BJ (cell line): ENCODE measurements at places on chromosomes 7 and 10. TPM values are rescaled to one million over a fixed set of nuclear protein-coding genes. Genes with fewer than 3 reads are reported as not detected.

- no peak for DNase-seq
Measured at GRCh38 chr10:132427006-132427771, 30.2 kb downstream of the PWWP2B start.

The ACTR1A gene
- polyA plus RNA-seq = 178 and 216 TPM in 2 replicates

DNA sequence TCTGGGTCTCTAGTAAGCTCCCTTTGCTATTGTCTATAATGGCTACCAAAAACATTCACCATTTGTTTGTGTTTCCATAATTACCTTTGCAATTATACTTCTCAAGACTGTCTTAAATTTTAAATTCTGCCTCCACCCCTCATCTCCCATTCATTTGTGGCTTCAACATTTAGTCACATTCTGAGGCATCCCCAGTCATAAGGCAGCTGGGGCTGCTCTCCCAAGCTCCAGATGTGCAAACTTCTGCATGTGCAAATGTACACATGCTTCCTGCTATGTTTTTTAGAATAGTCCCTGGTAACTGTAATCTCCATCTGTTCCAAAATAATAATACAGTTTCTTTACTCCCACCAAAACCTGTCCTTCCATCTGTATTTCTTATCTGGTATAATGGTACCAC lies 97.3 kb downstream of the CDK6 start:
- DNase-seq = no peak

DNA sequence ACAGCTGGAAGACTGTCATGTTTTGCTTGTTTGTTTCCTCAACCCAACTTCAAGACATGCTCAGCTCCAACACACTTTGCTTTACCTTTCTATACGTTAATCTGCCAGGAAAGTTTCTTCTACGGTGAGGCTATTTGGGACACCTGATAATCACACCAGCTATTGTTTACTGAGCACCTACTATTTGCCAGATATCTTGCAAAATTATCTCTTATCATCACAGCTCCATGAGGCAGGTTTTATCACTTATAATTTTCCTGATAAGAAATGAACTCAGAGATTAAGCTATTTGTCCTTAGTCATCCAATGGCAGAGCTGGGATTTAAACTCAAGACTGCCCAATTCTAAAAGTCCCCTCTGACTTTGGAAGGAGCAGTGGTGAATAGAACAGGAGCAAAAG lies 117.4 kb downstream of the CREB5 start:
- DNase-seq = no peak

- DNase-seq = no peak
Measured at GRCh38 chr7:158603773-158604755, 16.4 kb upstream of the PTPRN2 start.

GRCh38 chr10:57849691-57850357 lies 417.9 kb downstream of the IPMK start:
- DNase-seq = no peak

The FAM131B gene
- polyA plus RNA-seq = 2.0 and 2.9 TPM in 2 replicates

DNA sequence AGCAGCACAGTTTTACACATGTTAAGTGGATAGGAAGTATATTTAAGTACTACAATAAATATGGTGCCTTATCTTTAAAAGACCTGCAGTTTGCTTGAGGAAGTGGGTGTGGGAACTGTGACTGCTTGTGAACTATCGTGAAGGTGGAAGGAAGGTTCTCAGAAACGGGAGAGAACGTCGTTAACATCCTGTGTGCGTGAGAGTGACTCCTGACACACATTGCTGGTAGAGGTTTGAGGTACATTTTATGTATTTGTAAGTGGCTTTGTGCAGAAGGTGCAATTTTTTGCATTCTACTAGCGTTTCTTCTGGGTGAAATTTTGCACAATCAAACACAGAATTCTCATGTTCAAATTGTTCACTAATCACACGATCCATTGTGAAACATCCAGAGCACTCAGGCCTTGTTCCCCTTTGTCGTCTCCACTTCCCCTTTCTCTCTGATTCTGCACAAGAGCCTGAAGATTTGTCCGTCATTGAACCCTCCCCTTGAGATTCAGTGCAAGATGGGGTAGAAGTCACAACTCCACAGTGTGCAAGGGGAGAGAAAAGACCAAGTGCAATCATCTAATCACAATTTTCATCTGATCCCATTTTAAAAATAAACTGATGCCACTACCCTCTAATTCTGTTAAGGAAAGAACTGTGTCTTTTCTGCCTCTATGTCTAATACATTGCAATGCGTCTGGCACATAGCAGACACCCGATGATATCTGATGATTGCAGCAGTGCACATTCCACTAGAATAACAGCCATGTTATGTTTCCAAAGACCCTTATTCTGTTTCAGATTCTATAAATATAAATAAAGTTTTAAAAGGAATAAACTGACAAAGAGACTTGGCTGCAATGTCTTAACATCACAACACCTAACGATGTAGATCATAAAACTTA lies 279.9 kb downstream of the NEBL start:
- no peak for DNase-seq

DNA sequence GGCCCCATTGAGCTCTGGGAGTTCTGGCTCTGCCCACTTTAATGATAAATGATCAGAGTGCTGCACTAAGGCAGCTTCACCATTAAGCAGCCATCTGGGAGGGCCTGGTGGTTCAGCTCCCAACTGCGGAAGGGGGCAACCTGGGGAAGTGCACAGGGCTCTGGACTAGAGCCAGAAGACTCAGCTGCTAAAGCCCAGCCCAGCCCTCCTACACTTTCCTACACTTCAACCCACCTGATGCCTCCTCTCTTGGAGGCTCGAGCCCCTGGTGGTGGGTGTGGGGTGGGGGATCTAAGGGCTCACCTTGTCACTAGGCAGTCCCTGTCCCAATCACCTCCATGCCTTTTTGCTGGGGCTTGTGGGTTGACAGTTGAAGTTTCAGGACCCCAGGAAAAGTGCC lies 60.6 kb upstream of the ANTXRL start:
- DNase-seq = no peak

The FAM25C gene
- not detected in 2 replicates for polyA plus RNA-seq

The SLC29A4 gene
- 1.9 and 3.4 TPM in 2 replicates for polyA plus RNA-seq

The CCNY gene
- 39.0 and 66.2 TPM in 2 replicates for polyA plus RNA-seq

GRCh38 chr7:87413951-87414793 lies 61.3 kb downstream of the ABCB4 start:
- peak; percentile 51 for DNase-seq

DNA sequence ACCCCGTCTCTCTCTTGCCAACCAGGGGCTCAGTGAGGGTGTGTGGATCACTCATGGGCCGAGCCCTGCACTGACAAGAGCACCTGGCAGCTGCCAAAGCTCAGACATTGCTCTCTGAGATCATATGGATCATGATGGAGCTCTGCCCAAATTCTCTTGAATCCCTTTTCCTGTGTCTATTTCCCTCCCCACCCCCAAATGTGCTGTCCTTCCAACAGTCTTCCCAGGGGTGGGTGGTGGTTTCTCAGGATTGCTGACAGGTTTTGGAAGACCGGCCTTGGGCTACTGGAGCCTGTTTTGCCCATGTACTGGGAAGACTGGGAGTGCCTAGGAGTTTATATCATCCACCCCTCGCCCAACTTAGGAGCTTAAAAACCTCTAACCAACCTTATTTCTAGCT lies 10.5 kb downstream of the ARHGAP22 start:
- DNase-seq = no peak

DNA sequence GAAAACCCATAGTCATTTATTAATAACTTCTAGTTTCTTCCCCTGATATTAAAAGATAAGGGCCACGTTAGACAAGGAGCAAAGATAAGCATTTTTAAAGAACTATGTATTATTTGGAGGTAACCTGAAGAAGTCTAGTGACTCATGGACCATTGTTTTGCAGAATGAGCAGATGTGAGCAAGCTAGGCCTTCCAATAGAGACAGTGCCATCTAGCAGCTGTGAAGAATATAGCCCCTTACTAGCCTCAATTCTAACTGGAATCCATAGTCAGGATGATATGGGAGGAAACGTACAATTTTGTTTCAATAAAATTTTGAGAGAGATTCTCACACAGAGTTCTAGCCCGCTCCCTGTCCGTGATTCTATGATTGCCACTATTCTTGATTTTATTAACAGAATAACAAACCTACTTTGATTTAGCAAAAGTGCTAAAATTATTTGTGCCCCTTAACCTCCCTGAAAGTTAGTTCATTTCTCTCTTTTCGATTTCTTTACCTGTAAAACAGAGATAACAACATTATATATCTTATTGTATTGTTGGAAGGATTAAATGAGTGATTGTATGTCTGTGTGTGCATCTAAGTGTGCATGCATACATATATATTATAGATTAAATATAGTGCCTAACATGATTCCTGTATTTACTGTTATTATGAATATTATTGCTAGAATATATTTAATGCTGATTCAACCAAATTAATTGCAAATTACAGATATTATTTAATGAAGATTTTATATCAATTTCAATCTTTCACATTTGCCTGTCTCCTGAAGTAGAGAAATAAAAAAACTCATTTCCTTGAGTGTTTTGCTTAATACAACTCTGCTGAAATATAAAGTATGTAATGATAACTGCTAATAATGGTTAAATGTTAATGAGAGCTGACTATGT lies 22.7 kb downstream of the FAM237B start:
- peak; percentile 11 for DNase-seq

DNA sequence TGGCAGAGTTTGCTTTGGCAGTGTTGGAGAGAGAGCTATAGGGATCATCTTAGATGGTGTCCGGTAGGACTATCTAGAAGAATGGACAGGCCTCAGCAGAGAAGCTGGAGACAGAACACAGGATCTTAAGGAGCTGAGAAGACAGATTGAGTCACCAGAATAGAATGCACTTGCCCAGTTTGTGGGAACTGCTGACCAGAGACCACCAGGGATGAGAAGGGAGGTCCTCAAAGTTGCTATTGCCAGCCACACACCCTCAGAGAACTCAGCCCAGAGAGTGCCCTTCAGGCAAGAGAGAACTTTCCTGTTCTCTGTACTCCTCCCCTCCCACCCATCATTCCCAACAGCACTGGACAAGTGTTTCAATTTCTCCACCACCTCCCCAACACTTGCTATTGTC lies 25.3 kb upstream of the GALNT11 start:
- DNase-seq = no peak

GRCh38 chr10:79007018-79007417 lies 61.7 kb upstream of the ZMIZ1 start:
- DNase-seq = no peak

The SFMBT2 gene
- 0.06 TPM in 2 replicates for polyA plus RNA-seq

The TMEM213 gene
- not detected in 2 replicates for polyA plus RNA-seq

The TUBAL3 gene
- polyA plus RNA-seq = not detected in 2 replicates

GRCh38 chr7:157219154-157219553 lies 80.4 kb downstream of the UBE3C start:
- DNase-seq = no peak

The TBXAS1 gene
- polyA plus RNA-seq = 0.16 and 0.18 TPM in 2 replicates

DNA sequence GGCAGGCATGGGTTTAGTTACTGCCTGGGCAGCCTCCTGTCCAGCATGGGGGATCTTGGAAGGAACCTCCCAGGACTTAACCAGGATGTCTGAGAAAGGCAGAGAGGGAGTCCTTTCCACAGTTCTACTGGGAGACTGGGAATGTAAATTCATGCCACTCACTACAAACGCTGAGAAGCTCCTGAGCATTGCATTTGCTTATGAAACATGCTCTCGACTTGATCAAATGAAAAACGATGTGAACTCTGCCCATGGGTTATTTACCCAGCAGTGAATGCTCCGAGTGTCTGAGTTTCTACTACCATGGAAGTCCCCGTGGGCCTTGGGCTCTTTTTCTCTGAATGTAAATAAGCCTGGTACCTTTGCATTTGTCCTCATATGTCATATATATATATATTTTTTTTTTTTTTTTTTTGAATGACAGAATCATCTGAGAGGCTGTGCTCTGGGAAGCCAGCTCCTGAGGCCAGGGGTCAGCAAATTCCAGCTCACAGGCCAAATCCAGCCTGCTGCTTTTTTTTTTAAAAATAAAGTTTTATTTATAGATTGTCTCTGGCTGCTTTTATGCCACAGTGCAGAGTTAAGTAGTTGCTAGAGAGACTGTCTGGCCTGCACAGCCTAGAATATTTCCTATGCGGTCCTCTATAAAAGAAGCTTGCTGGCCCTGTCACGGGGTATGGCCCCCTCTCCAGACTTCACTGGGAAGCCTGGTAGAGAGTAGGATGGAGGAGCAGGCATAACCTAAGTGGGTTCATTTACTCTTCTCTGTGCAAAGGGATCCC lies 21.4 kb upstream of the RAPGEF5 start:
- no peak for DNase-seq

DNA sequence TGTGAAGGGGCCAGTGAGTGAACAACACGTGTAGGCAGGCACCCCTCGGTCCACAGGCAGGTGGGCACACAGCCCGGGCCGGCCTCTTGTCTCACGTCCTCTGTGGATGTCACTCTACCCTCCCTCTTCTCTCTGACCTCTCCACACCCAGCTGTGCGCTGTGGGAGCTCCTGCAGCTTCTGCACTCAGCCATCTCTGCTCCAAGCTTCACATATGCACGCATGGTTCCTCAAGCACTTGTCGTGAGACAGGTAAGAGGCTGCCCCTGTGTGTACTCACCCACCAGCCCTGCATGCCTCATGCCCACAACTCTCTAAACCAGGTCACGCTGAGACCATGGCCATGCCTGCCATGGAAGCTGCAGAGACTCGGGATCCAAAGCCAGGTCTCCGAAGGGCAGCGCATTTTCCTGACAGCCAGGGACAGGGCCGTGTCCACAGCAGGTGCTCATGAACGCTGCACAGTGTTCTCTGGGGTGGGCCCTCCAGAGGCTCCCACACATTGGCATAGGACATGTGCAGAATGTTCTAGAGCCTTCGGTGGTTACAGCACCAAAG lies 477.5 kb downstream of the PTPRN2 start:
- DNase-seq = no peak

DNA sequence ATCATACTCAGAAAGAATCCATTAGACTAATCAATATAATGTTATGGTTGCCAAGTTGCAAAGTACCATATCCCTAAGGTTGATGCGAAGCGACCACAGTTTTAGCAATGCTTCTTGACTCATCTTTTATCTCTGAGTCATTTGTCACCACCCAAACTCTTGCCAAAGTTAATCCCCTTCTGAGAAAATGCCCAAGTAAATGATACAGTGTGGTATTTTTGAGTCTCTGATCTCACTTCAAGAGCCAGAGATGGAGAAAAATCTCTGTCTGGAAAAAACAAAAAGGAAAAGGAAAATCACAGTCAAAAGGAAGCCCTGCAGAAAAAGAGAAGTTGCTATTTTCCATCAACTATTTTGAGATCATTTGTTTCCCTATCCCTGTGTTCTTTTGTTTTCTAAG lies 26.7 kb upstream of the OTUD1 start:
- no peak for DNase-seq

DNA sequence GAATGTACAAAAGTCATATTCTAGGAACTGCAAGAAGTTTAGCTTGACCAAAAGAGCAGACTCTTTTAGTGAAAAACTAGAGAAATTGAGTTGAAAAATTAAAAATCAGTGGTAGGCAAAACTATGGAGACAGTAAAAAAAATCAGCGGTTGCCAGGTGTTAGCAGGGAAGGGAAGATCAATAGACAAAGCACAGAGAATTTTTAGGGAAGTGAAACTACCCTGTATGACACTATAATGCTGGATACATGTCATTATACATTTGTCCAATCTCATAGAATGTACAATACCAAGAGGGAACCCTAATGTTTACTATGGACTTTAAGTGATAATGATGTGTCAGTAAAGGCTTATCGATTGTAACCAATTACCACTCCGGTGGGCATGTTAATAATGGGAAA lies 761.9 kb downstream of the MAGI2 start:
- no peak for DNase-seq

The FEZF1 gene
- not detected in 2 replicates for polyA plus RNA-seq
